ENCODE measurements at places on chromosomes 11 and 22.
A peak's percentile ranks its signal among the peaks of the same experiment; 100 is the strongest.

GRCh38 chr22:48018346-48018745 is 1255.9 kb downstream of the TBC1D22A start:
- DNase-seq = no peak

- no peak for DNase-seq
Observed at GRCh38 chr11:77174559-77174958, 46.5 kb downstream of the MYO7A start.

DNA sequence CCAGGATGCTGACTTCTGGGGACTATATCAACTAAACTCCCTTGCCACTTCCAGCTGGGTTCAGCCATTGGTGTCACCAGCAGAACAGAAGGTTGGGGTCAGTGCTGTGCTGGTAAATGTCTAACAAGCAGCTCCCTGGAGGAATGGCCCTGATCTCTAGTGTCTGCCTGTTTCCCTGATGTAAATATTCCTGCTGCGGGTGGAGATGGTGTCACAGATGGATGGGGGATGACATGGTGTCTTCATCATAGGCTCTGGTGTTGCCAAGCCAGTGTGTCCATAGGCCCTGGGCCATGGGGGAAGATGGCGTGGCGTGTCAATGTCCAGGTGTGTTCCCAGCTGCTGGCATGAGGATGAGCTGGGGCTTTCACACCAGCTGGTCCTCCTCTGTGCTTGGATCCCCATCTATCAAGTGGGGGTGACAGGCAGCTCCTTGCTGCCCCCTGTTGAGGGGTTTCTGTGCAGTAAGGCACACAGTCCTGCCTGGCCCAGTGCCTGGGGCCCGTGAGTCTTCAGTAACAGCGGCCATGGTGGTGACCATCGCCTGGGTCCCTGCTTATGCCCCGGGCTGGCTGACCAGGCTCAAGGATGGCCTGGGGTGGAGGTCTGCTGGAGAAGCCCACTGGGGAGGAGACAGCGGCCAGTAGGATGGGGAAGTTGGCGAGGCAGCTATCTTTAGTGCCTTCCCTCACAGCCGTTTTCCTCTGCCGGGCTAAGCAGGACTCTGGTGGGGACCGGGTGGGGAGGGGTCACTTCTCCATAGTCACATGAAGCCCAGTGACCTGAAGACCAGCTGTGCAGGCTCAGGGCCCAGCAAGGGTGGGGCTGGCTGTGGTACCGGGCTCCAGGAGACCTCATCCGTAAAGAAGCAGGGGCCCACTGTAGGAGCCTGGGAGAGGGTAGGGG is 12.7 kb downstream of the RPL3 start:
- DNase-seq = peak; percentile 52

DNA sequence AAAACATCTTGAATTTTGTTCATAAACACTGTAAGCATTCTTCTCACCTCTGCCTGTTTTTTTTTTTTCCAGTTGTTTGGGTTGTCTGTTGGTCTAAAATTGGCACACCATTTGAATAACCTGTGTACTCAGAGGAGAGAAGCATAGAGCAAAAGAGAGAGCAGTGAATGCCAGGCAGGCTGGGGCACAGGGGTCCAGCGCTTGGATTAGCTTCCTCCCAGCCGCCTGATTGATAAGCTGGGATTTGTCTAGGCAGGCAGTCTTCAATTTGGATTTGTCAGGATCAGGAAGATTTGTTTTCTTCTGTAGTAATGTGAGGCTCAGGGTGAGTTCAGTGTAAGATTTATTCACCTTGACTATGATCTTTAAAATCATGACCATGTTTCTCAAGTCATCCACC is 59.0 kb downstream of the ARL14EP start:
- DNase-seq = no peak

DNA sequence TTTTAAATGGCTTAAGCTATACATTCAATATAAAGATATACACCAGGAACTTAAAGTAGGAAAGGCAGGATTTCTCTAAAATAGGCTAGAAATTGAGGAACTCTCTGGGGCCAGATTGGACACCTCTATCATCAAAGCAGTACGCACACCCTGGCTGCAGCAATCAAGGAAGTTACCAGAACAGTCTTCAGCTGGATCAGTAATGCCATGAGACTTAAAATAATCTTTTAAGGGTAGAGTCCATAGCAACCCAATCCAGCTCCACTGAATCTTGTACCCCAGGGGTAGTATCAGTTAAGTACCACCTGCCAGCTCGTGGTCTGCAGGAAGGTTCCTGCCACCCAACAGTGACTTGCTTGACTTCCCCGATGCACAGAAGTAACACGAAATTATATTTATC is 3.0 kb downstream of the RDX start:
- DNase-seq = no peak

- peak; percentile 9 for DNase-seq
Observed at GRCh38 chr22:29937940-29938693, 55.1 kb downstream of the MTMR3 start.

- no peak for DNase-seq
Observed at GRCh38 chr11:1943977-1944376, 3.2 kb upstream of the MRPL23 start.

- no peak for DNase-seq
Observed at GRCh38 chr11:67439321-67440228, 2.1 kb upstream of the PTPRCAP start.

DNA sequence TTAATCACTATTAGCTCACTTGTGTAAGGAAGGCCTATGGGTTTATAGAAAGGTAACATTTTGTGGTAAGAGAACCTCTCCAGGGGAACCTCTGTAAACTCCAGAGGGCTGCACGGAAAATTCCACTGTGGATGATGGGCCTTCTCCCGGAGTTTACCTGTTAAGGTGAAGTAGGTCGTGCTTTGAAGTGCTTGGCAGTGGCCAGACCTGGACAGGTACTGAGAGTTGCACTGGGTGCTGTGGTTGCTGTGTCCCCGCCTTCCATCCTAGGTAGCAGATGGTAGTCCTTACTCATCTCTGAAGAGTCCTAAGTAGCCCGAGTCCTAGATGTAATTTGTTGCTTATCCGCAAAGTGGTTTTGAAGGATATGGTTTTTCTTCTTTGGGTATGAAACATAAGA is 133.4 kb downstream of the TEAD1 start:
- DNase-seq = no peak

DNA sequence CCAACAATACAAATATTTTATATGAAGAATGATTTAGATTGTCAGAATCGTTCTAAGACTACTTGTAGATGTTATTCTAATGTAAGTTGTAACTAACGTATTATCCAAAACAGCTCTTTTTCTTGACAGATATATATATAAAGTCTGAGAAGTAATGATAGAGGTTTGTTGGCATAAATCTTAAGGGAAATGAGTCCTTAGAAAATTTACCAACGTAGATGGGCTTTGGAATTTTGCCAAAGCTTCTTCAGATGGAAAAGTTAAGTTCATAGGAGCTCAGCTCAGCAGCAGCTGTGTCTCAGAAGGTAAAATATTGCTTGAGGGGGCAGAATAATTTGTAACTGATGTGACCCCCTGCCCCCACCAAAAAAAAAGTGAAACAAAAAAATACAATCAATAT is 66.7 kb downstream of the BID start:
- no peak for DNase-seq

DNA sequence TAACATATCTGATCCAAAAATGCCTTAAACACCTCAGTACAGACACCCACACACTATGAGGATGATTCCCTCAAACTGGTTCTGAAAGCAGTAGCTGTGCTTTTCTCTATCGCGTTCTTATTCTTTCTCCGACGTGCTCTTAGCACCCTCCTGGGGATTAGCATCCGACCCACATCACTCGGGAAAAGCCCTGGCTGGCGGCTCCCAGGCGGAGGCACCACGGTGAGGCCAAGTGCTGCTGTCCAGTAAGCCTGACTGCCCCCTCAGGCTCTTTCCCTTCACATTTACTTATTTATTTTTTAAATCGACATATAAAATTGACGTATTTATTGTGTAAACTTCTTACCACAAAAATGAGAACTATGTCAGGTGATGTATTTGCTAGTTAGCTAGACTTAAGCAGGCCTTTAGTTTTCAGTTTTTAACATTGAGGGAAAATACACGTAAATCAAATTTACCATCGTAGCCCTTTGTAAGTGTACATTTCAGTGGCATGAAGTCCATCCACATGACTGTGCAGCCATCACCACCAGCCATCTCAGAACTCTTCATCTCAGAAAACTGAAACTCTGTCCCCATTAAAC is 19.2 kb downstream of the TBX1 start:
- no peak for DNase-seq

- DNase-seq = no peak
Observed at GRCh38 chr11:94184846-94185245, 56.2 kb downstream of the PANX1 start.

- DNase-seq = no peak
Observed at GRCh38 chr11:22711880-22712279, 45.5 kb downstream of the GAS2 start.

- DNase-seq = no peak
Observed at GRCh38 chr11:20611892-20612291, 12.5 kb downstream of the SLC6A5 start.

DNA sequence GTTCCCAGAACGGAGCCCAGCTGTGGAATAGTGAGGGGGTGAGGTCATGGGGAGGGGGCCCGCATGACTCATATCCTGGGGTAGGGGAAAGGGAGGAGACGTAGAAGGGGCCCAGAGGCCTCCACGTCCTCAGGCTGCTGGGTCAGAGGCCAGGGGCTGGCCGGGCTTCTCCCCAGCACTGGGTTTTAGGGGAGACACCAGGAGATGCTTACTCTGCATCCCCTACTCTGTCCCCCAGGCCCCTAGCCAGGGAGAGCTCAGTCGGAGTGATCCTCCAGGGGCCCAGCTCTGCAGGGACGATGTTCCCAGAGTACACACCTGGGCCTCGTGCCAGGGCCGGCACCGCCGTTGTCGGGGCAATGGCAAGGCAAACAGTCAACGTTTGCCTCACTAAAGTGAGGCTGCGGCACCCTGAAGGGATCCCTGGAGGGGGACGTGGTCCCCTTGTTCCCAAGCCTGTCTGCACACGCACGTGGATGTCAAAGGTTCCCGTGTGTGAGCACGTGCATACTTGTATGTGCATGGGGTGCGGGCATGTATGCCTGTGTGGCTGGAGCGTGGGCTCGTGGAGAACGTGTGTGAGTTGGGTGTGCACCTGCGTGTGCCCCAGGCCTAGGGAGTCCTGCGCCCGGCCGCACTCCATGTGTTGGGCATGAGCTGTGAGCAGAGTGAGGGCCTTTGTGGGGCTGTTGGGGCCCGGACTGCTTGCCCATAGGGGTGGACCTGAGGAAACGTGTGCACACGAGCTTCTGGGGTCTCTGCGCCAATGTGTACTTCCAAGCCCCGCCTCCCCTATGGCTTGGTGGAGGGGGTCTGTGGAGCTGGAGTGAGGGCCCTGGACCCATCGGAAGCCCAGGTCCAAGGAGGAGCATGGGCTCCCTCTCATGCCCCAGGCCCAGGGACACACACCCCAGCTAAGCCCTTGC is 14.2 kb downstream of the PRR33 start:
- DNase-seq = no peak

- no peak for DNase-seq
Observed at GRCh38 chr11:33594188-33594587, 106.4 kb downstream of the C11orf91 start.

DNA sequence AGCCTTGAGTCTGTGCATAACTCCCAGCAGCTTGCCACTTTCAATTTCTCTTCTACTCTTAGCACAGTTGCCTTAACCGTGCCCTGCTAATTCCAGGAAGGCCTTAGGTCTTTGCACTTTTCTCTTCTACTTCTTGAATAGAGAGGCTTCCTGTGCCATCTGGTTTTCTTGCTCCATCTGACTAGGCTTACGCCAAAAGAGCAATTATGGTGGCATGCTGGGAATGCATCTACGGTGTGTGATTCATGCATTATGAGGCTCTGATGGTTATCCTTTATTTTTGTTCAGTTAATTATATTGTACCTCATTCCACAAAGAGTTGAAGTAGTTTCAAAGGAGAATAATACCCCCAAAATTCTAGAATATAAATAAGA is 29.4 kb downstream of the SIK2 start:
- no peak for DNase-seq

GRCh38 chr11:77038825-77039326 is 4.7 kb downstream of the B3GNT6 start:
- DNase-seq = no peak

DNA sequence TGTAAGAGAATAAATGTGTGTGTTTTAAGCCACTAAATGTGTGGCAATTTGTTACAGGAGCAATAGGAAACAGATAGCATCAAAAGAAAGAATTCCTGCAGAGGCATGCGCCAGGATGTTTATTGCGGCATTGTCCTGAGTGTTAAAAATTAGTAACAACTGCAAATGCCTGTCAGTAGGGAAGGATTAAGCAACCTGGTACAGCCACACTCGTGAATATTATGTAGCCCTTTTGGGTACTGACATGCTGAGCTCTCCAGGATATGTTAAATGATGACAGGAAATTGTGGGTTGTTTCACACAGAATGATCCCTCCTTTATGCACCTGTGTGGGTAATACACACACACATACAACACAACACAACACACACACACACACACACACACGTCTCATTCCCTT is 69.7 kb upstream of the MYOD1 start:
- no peak for DNase-seq

DNA sequence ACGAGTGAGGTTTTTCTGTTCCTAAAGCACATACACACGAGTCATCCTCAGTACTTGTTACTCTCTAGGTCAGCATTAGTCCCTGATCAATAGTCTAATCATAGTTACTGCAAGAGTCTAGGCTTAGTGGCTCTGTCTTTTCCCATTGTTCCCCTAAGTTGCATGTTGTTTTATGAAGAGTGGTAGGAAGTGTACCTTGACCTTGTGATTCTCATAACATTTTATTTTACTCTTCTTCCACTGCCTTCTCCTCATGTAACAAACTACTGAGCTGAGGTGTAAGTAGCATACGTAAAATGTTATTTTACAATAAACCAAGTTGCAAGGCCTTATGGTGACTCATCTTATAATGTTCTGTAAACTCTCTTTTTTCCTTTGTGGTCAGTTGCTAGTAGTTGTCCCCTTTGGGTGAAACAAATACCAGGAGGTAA is 15.0 kb downstream of the METTL15 start:
- no peak for DNase-seq

DNA sequence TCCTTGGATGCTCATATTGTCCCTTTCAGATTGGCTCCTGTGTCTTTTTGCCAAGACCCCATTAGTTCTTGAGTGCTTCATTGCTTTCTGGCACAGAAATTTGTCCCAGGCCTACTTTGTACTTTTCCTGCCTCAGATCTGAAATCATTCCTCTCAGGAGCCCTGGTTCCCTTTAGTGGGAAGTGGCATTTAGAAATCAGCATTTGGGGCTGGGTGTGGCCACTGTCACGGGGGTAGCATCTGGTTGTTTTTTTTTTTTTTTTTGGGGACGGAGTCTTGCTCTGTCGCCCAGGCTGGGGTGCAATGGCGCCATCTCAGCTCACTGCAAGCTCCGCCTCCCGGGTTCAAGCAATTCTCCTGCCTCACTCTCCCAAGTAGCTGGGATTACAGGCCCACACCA is 18.2 kb downstream of the PPFIA1 start:
- DNase-seq = no peak

Measured in stimulated activated CD4-positive, alpha-beta T cell treated with anti-CD3 and anti-CD28 coated beads, Interleukin-12 subunit alpha, Interleukin-12 subunit beta, amount 100 ng/mL, for 48 hours (primary cell).